ENCODE measurements at places on chromosomes 5 and 9.

DNA sequence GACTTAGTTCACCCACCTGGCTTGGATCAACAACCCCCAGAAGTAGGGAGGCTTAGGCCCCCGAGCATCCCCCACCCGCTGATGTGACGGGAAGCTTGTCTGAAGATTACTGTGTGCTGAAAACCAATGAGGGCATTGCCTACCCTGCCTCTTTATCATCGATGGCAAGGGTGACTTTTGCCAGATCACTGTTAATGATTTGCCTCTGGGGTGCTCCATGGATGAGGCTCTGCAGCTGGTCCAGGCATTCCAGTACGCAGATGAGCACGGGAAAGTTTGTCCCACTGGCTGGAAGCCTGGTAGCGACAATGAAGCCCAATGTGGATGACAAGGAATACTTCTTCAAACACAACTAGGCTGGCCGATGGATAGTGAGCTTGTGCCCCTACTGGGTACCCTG, 22.0 kb downstream of the RUFY1 start:
- no peak for DNase-seq

GRCh38 chr5:144697847-144698262, 527.2 kb downstream of the KCTD16 start:
- no peak for DNase-seq

DNA sequence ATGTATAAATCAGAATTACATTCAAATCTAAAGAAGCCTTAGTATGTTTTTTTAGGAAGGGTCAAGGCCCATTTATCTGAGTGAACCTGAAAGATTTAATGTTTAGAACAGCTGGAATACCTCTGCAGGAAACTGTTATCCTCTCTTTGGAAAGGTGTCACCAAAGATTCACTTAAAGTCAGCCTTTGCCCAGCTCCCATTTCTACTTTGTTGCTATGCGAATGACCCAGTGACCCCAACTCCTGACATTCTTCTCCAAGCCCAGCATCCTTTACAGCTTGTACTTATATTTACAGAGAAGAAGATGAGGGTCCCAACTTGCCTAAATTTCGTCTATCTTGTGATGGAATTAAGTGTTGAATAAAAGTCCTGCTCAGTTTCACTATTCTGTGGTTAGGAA, 1198.6 kb downstream of the CDH12 start:
- no peak for DNase-seq

DNA sequence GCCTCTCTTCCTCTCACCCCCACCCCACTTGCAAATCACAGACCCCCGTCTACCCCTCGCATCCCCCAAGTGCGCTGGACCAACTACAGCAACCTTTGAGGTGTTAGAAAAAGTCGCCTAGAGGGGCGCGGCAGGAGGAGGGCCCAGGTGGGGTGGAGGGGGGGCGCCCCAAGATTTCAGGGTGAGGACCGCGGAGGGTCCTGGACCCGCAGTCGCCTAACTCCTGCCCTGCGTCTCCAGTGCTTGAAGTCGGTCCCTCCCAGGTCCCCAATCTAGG, 379 bp upstream of the EGFLAM start:
- no peak for DNase-seq

GRCh38 chr5:42912184-42912798, 100.6 kb upstream of the SELENOP start:
- no peak for DNase-seq

DNA sequence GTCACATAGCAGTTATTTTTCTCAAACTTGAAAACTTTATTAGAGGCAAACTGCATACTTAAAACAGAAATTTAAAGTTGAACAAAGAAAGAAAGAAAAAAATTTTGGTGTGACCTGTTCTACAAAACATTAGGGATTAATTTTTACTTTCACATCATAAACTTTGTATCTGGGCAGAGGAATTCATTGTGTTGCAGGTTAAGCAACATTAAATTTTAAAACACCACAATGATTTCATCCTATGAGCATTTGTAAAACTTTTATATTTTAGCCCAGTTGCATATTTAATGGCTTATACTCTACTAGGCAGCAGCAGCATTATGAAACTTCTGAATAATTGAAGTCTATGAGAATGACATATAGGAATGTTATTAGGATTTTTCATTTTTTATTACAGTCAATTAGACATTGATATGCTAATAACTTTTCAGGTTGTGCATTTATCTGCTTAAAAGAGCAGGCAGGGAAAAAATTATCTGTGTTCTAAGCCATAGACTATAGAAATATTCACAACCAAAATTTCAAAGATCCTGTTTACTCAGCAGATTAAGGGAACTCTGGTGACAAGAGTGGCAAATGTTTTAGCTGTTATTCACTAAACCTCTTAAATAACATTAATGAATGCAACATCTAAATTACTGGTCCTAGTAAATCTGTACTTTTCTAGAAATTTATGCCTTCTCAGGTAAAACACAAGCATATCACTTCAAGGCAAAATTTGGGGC, 1088.5 kb upstream of the CDH6 start:
- DNase-seq = no peak

DNA sequence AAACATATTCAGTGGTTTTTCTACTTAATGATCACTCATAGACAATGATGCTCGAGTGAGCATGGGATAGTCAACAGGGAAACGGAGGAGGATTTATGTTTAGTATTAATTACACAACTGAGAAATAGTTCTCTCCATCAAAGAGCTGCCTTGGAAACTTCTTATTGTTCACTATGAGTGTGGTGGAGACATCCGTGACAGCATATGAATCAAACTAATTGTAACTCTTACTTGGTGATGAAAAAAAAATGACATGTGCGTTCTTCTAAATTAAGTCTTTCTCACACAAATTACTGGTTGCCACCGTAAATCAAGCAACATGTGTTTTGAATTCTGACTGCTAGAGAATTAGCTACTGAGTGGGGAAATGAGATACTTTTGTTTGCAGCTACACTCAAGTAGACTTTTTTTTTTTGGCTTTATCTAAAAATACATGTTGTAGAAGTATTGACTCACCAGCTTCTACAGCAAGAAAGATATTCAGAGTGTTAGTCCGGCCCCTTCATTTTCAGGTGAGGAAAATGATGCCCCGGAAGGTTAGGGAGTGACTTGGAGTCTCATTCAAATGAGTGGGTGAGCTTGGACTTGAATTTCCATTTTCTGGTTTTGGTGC, 179.4 kb downstream of the CFAP90 start:
- DNase-seq = no peak

- no peak for DNase-seq
Observed at GRCh38 chr9:13144166-13144775, 135.2 kb downstream of the MPDZ start.

GRCh38 chr5:72814104-72814503, 2.4 kb upstream of the TNPO1 start:
- no peak for DNase-seq

DNA sequence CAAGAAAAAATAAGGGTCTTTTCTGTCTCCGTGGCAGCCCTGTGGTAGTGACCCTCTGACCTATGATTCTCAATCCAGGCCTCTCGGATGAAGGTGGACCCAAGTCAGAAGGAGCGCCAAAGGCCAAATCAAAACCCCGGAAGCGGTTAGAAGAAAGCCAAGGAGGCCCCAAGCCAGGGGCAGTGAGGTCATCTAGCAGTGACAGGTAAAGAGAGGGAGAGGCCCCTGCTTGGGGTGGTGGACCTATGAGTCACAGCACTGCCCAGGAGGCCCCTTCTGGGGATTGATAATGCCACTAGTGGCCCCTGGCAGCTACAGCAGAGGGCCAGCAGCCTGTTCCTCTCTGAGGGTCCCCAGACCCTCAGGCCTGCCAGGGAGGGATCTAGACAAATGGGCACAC, 6.4 kb upstream of the SLC2A8 start:
- no peak for DNase-seq

DNA sequence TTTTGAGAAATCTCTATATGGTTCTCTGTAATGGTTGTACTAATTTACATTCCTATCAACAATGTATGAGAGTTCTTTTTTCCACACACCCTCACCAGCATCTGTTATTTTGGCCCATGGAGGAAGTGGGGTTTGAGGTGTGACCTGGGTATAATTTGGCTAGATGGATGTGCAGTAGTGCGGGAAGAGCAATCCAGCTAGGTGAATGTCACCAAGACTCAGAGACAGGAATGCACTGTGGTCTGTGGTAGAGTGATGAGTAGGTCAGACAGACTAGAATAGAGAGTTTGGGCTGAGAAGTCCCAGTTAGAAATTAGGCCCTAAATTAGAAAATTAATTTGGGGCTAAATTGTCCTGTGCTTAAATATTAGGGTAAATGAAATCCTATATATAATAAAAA, 32.8 kb upstream of the PIP5K1B start:
- DNase-seq = no peak

GRCh38 chr9:133162861-133163503, 732 bp downstream of the GBGT1 start:
- DNase-seq = peak; percentile 26

GRCh38 chr5:28542987-28543386, 1504.6 kb upstream of the CDH9 start:
- no peak for DNase-seq

GRCh38 chr9:132582276-132582785, at the start of gene BARHL1:
TSS of gene BARHL1 (plus strand) at chr9:132582606. CDS start at chr9:132582798, 192 bp downstream.
- DNase-seq = no peak

- DNase-seq = no peak
Observed at GRCh38 chr5:35024911-35025510, 22.7 kb downstream of the AGXT2 start.

DNA sequence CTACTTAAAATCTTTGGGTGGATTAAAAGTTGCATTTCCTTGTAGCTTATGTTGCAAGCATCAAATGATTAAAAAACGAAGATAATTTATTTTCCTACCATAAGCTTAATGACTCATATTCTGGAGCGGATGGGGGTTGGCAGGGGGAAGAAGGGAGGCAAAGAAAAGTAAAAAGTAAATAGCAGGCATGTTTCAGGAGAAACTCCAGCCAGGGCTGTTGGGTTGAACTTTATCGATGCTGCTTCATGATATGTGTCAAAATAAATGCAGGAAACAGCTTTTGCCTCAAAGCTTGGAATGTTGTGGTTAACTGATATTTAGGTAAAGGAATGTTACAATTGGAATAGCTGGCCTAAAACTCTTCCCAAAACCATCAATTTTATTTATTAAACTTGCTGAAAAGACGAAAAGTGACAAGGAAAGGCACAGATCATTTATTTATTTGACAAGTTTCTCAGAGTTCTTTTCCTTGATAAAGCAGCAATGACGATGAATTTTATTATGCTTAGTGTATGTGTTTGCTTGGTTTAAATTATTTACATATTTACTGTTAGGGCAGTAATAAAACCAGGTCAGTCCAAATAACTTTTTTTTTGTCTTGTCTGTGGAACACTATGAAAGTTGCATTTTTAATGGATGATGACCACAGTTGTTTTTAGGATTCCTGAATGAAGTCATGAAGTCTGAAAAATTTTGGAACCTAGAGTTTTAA, 177.9 kb downstream of the PCSK1 start:
- DNase-seq = no peak

DNA sequence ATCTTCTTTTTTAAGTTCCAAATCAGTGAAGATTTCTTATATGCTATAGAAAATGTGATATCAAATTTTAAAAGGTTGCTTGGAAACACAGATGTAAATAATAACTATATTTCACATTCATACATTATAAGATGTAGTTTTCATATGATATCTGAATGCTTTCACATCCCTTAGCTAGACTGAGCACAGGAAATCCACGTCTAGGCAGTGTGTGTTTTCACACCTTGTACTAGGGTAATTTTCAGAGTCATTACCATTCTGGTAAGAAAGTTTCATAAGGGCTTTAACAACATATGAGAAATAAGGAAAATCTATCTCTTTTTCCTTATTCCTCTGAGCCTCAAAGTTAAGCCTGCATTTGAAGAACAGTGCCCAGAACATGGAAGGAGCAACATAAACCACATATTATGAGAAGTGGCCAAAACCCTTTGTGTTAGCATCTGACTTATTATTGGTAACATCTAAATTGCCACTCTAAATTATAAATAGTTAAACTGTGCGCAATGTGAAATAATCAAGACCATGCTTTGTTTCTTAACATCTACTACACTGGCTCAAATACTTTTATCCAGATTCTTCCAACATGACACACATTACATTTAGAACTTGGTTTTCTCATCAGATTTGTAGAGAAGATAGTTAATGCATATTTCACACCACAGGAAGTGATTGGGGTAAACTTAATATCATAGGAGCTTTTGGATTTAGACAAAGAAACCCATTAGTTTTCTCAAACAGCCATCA, 113.3 kb downstream of the PPP2R2B start:
- no peak for DNase-seq

- no peak for DNase-seq
Observed at GRCh38 chr9:71908825-71909224, 2.2 kb downstream of the ABHD17B start.

DNA sequence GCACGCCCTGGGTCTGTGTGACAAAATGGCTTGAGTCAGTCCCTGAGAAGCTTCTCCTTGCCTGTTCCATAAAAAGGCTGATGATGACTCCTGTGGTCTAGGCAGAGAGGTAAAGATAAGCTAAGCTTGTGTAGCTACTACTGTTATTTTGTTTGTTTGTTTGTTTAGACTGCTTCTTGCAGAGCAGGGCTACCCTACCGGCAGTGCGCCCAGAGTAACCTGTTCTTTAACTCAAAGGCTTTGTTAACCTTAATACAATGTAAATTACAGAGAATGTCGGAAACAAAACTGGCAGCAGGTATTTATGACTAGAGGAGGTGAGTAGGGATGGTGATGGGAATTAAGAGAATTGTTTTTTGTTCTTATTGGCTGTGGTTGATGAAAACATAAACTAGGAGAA, 87.6 kb downstream of the F2RL2 start:
- no peak for DNase-seq

- DNase-seq = no peak
Observed at GRCh38 chr9:113533335-113534225, 70.1 kb downstream of the RGS3 start.

DNA sequence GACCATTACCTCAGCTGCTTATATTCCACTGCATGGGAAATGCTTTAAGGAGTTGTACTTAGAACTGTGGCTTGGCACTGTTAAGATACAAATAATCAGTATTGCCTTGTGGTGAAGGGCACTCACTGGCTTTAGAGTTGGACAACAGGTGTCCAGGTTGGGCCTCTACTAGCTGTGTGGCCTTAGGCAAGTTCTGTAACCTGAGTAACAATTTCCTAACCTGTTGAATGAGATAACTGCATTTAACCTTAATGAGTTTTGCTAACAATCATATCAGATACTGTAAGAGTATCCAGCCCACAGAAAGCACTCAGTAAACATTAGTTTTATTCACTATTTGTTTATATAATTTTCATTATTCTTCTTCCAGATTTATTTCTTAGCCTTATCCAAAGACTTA, 17.2 kb upstream of the HK3 start:
- no peak for DNase-seq

GRCh38 chr5:151434570-151435237, 12.7 kb upstream of the SLC36A1 start:
- no peak for DNase-seq

Measured in left cardiac atrium (tissue), 4 donors.